ENCODE measurements at places on chromosomes 4 and X.

DNA sequence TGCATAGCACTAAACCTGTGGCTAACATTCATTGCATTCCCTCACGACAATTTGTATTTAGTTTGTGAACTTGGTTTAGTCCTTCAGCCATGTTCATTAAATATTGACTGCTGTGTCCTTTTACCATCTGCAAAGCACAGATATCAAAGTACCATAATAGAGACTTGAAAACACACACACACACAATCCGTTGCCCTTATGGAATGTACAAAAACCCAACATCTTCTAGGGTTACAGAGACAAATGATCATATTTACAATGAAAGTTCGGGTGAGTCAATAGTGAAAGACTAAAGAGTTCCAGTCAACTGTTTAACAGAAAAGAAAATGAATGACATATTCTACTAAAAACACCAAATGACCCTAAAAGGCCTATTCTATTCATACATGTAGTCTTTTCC, 50.8 kb upstream of the TXK start:
- peak; percentile 43 for DNase-seq

- no peak for DNase-seq
These were observed 200.3 kb downstream of the MID1 start for GRCh38 chrX:10420134-10420533.

GRCh38 chr4:3827616-3828492, 61.7 kb downstream of the ADRA2C start:
- DNase-seq: no peak

DNA sequence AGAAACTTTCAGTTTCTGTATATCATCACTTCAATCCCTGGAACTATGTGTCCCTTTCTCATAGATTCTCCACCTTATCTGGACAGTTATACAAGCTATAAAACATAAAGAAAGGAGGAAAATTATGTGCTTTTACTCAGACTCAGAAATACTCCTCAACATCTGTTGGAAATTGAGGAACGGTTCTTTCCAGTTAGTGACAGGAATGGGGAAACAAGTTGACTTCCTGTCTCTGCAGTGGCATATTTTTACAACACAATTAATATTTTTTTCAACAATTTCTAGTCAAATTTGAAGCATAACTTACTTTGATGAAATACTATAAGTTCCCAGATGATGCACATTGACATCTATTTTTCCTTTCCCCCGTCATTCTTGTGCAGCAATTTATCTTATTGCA, 27.9 kb downstream of the ABHD18 start:
- DNase-seq: no peak

GRCh38 chrX:103248553-103248952, 6.4 kb downstream of the TCEAL8 start:
- DNase-seq: no peak

- DNase-seq: peak; percentile 12
These were observed 47.0 kb downstream of the BEND2 start for GRCh38 chrX:18173494-18174180.

All from NCI-H774 (cell line).